Stimulated activated CD8-positive, alpha-beta memory T cell treated with anti-CD3 and anti-CD28 coated beads, Interleukin-7, amount 100 ng/mL, for 1 hour (primary cell): ENCODE measurements at places on chromosomes 2 and 18.

GRCh38 chr2:39855856-39856255 lies 76.8 kb upstream of the THUMPD2 start:
- no peak for DNase-seq

- no peak for DNase-seq
These were observed 209.2 kb upstream of the SMAD2 start for GRCh38 chr18:48139431-48140347.

DNA sequence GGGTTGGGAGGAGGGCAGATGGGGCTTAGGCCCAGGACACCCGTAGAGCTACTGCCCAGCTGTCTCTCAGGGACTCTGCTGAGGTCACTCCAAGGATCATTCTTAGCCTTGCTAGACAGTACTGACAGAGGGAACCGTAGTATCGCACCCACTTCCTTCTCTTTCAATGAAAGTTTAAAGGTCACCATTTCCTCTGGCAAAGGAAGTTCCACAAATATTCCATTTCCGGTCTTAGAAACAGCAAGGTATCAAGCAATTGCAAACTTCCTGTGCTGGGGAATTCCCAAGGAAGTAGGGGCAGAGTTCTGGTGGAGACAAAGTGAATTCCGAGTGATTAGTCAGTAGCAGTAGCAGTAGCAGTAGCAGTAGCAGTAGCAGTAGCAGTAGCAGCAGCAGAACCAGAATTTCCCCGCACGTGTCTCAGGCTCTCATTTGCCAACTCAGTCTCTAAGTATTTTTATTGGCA lies 24.7 kb downstream of the IL1B start:
- DNase-seq: no peak

GRCh38 chr2:143029141-143029540 lies 100.1 kb upstream of the ARHGAP15 start:
- no peak for DNase-seq

GRCh38 chr18:48392268-48392667 lies 16.9 kb downstream of the ZBTB7C start:
- DNase-seq: no peak

GRCh38 chr2:83172841-83173240 lies 1286.2 kb downstream of the SUCLG1 start:
- DNase-seq: no peak

DNA sequence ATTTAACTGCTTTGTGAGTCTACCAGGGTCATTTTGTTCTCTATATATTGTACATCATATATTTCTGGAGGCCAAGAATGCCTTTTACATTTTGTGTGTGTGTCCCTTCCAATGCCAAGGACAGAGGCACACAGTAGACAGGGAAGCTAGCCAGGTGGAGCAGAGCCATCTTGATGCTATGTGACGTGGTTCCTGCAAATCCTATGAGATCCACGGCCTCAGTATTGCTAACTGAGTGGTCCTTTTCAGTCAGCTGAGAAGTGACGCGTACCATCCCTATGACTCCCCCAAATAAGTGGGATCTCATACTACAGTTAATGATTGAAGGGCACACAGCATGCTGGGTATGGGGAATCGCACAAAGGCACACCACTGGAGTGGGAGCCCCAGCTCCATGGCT lies 27.3 kb downstream of the CCDC141 start:
- DNase-seq: no peak

GRCh38 chr2:189552334-189552990 lies 28.1 kb downstream of the SLC40A1 start:
- no peak for DNase-seq

DNA sequence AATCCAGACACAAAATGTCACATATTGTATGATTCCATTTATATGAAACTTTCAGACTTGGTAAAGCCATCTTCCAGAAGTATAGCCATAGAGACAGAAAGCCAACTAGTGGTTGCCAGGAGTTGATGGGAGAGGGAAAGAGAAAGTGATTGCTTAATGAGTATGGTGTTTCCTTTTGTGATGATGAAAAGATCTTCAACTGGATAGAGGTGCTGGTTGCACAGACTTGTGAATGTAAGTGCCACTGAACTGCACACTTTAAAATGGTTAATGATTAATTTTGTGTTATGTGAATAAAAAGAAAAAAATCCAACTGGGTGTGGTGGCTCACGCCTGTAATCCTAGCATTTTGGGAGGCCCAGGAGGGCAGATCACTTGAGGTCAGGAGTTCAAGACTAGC lies 135.3 kb upstream of the SLC1A4 start:
- no peak for DNase-seq

DNA sequence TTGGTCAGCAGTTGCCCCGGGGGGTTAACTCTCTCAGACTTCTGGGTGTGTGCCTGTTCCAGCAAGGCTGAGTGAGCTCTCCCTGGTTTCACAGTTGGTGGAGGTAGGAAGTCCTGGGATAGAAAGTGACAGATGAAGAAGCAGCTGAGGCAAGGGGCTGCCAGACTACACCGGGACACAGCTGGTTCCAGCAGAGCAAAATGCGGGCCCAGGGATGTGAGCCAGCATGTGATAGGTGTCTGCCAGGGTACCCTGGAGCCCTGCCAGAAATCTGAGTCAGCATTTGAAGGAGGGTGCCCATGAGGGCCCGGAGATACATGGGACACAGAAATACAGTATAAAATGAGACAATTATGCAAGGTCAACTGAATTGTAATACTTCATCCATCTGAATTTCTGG lies 79.3 kb upstream of the LGALSL start:
- no peak for DNase-seq

GRCh38 chr2:201909961-201910361 lies 103.6 kb downstream of the CDK15 start:
- no peak for DNase-seq

- DNase-seq: no peak
These were observed 90.8 kb downstream of the FAM124B start for GRCh38 chr2:224310943-224311625.

DNA sequence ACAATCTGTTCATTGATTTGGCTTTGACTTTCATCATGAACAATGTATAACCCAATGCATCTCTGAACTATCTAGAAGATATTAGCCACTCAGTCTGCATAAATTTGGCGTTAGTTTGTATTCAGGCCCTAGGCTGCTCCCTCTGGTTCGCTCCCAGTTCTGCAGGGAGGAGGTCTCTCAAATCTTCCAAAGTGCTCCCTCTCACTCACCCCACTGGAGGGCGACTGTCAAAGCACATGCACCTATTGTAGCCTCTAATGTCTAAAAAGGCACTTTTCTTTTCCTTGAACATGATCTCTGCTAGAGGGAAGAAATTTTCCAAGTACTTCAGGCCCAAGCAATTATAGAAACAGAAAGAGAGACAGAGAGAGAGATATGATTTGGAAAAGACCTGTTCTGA lies 291.5 kb downstream of the TDRD15 start:
- no peak for DNase-seq

DNA sequence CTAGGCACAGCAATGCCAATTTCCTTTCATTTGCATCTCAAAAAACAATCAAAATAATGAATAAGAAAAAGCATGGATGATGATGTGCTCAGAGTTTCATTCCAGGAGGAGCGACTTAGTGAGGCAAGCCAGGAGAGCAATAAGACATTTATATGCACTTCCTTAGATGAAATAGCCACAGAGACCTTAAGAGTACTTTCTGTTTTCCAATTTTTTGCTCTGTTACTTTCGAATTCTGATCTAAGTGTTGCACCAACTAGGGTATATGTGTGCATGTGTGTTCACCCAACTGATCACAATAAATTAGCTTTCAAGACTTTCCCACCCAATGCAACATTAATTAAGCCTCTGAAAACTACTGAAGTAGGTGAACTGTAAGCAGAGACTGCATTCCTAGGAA lies 709 bp downstream of the RAB27B start:
- no peak for DNase-seq

DNA sequence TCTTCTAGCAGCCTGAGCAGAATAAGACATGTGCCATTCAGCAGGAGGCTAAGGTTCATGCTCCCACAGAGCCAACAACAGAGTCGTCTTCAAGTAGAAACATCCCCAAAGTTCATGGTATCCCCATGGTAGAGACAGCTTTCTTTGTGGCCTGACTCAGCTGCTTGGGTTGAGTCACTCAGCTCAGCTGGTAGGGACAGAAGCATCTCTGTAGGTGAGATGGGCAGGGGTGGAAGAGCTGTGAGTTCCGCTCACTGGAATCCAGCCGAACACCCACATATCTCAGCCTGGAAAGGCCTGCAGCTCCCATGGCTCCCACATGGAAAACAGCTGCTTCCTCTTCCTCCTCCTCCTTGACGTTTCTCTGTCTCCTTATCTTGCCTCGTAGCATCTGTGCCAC lies 792.7 kb downstream of the RNF144A start:
- no peak for DNase-seq

GRCh38 chr18:12463191-12463590 lies 55.5 kb downstream of the PRELID3A start:
- DNase-seq: no peak

- no peak for DNase-seq
These were observed 206.6 kb downstream of the NCK2 start for GRCh38 chr2:105951384-105951694.

GRCh38 chr2:223169830-223170605 lies 118.0 kb downstream of the KCNE4 start:
- no peak for DNase-seq

DNA sequence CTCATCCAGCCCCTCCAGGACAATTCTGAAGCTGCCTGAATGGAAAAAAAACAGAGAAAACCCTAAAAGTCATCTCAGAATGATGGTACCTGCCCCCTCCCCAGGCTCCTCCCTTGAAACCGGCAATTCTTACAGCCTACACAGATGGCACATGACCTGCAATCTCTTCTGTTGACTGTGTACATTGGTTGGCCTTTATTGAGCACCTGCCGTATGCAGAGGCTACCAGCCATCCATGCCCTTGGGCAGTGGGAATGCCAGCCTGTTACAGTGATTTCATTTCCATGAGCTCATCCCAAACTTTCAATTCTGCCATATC lies 57.1 kb downstream of the EMX1 start:
- no peak for DNase-seq

- DNase-seq: no peak
These were observed 9.6 kb downstream of the TRPM8 start for GRCh38 chr2:233926806-233927205.

DNA sequence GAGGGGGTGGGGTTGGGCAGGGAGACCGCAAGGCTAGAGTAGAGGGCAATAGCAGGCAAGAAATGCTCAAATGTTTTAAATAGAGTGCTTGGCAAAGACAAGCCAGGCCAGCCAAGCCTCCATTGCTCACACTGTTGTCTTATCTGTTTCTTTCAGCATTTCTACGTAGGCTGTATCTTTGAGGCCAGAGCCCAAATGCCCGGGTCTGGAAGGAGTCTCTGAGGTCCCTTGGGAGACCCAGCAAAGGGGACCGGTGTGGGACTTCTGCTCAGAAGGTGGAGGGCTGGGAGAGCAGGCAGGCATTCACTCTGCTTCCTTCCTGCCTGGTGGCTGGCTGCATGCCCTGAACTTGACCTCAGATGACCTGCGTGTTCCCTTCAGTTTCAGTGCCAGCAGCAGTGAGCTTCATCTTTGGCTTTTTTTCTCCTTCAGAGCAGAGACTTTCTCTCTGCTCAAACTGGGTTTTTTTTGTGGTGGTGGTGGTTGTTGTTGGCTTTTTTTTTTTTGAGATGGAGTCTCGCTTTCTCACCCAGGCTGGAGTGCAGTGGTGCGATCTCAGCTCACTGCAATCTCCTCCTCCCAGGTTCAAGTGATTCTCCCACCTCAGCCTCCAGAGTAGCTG lies 13.7 kb upstream of the TET3 start:
- no peak for DNase-seq

GRCh38 chr18:36101943-36102342 lies 27.2 kb downstream of the SLC39A6 start:
- DNase-seq: no peak

- DNase-seq: no peak
These were observed 5.8 kb downstream of the WNT6 start for GRCh38 chr2:218865396-218865795.

DNA sequence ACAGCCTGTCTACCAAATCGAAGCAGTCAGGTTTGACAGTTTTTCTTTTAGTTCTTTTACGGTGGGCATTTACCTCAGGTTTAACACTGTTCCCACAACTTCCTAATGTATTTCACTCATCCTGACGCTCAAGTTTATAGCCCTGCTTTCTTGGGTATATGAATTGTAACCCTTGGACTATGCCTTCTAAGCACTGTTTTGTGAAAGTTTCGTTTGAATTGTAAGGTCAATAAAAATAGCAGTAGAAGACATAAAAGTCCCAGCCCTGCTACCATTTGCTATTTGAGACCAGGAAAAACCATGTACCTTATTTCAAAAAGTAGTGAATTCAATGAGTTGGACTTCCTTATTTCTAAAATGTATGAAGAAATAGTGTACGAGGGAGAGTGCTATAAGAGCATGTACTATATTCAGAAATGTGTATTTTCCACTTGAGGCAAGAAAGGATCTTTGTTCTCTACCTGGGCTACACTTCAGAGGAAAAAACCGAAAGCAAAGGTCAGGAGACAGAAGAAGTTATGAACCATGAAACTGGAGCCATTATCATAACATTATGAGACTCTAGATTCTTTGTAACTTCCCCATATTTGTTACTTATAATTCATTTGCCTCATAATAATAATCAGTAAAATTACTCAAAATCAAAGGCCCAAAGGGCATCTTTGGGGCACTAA lies 1.9 kb upstream of the ZC3H15 start:
- DNase-seq: no peak

DNA sequence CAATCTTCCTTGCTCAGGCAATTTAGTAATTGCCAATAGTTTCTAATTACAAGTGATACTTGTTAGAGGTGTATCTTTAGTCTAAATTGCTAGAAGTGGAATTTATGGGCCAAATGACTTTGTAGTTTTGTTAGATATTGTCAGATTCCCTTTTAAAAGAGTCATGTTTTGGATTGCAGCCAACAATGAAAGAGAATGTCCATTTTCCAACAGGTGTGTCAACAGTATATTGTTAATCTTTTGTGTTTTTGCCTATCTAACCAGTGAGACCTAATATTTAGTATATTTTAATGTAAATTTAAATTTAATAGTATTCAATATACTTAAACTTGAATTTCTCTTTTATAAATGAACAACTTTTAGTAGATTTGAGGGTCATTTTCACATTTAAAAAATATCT lies 259.4 kb upstream of the ETAA1 start:
- DNase-seq: no peak

- DNase-seq: no peak
These were observed 159.3 kb upstream of the SALL3 start for GRCh38 chr18:78820161-78820834.

DNA sequence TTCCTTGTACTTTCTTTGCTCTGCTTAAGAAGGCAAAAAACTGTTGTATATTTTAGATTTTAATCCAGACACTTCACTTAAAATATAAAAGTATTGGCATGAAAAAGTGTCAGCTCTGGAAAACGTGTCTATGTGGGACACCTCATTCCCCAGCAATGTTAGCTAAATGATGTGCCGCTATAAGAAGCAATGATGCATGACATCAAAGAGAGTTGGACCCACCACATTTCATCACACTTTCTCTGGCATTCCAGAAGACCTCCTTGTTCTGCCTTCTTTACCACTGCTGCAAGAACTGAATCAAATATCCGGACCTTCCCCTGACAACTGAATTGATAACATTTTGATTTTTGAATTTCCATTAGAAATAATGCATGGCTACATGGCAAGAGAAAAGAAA lies 242.4 kb upstream of the TANK start:
- DNase-seq: no peak

- no peak for DNase-seq
These were observed 616.1 kb upstream of the PKDCC start for GRCh38 chr2:41431756-41432155.
